KBM-7 (cell line): ENCODE measurements at places on chromosomes 4 and X.

- DNase-seq, result no peak
Observed at GRCh38 chrX:146454363-146454762, 355.2 kb upstream of the CXorf51B start.

- no peak for DNase-seq
Observed at GRCh38 chrX:121307449-121307848, 260.0 kb downstream of the GLUD2 start.

DNA sequence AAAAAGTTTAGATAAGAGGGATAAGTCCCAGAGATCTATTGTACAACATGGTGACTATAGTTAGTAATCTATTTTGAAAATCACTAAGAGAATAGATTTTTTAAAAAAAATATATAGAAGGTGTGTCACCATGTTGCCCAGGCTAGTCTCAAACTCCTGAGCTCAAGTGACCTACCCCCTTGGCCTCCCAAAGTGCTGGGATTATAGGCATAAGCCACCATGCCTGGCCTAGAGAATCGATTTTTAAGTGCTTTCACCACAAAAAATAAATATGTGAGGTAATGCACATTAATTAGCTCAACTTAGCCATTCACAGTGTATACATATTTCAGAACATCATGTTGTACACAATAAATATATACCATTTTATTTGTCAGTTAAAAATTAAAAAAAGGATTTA is 56.7 kb upstream of the TBC1D9 start:
- no peak for DNase-seq

DNA sequence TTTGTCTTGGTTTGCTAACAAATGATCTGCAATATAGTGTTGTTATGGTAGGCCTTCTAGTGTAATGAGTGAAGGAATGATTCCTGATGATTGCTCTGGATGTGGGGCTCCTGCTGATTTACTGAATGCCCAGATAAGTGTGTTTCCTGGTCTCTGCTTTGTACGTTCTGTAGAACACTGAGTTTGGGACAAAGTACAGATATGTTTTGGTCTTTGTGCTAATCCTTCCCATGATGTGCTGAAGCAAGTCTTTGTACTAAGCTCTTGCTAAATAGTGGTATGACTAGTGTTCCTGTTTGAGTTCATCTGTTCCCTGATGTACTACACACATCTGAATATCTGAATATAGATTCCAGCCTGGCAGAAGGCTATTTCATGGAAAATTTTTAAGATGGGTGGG is 36.9 kb upstream of the XIAP start:
- DNase-seq, result no peak

GRCh38 chrX:118823263-118824172 is at the start of gene ZCCHC12:
ZCCHC12 (plus strand) TSS chrX:118823824; CDS start chrX:118825245, 1,421 bp downstream.
- DNase-seq, result peak; percentile 87

GRCh38 chr4:83371936-83372335 is 37.3 kb upstream of the HPSE start:
- DNase-seq, result no peak

GRCh38 chr4:152304220-152304619 is 231.7 kb downstream of the FBXW7 start:
- DNase-seq, result no peak

- DNase-seq, result peak; percentile 33
Observed at GRCh38 chr4:148998719-148999118, 556.5 kb upstream of the NR3C2 start.

GRCh38 chr4:4950561-4951290 is 68.5 kb downstream of the CYTL1 start:
- DNase-seq, result no peak

- DNase-seq, result no peak
Observed at GRCh38 chrX:74458736-74459135, 37.4 kb downstream of the SLC16A2 start.

DNA sequence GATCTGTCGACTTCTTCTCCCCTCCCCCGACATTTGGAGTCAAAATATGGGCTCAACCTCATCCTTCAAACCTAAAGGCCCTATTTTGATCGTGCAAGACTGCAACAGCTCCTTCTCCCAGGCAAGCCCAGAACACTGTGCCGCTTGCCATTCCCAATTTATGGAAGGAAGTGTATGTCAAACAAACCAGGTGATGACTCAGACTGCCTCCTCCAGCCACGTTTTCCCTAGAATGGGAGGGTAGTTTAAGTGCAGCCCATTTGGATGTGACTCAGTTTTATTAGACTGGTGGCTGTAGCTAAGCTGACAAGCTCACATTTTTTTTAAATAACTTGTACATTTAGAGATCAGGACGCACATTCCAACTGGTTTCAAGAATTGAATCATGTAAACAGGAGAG is 570.4 kb upstream of the DIPK2B start:
- no peak for DNase-seq

GRCh38 chrX:106728337-106728736 is 1.8 kb downstream of the RNF128 start:
- no peak for DNase-seq

DNA sequence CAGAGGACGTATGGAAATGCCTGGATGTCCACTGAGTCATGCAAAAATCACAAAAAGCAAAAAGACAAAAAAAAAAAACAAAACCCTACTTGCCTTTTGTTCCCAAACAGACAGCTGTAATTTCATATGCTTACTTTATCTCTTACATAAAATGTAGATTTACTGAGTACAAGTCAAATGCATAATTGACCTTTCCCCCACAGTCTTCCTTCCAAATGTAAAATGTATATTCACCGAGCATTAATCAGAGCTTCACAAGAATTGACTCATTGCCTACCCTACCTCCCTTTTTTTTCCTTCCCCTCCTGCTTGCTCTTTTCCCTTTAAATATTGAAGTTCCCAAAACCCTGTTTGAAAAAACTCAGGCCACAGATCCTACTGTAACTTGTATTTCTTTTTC is 32.5 kb upstream of the TMPRSS11B start:
- DNase-seq, result no peak

DNA sequence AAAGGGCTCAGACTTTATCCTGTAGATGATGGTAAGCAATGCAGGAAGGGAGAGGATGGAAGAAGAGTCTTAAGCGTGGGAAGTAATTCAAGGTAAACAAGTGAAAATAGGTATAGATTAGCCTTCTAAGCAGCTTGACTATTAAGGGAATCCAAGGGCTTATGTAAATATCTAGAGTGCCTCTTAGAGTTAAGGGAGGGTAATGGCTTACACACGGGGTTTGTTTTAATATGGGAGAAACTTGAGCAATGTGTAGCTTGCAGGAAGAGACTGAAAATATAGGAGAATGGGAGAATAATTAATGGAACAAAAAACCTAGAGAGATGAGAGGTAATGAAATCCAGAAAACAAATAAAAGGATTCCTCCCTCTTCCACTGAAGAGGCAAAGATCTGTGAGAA is 12.8 kb upstream of the SAP30 start:
- DNase-seq, result no peak

- peak; percentile 63 for DNase-seq
Observed at GRCh38 chr4:156475322-156475721, 496.3 kb downstream of the PDGFC start.

DNA sequence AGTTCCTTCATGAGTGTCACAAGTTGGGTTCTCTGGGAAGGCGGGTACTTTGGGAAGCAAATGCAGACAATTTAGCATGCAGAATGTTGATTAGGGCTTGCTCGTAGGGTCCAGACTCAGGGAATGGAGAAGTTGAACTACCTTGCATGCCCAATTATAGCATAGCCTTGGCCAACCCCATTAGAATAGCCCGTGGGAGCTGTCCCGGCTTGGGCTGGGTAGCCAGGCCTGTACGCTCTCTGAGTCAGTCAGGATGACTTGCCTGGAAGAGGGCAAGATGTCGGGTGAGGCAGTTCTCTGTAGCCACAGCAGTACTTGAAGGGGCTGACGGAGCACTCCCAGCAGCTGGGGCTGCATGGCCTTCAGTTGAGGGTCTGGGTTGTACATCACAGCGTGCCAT is 19.5 kb downstream of the KIAA0232 start:
- no peak for DNase-seq
